ENCODE measurements at places on chromosomes 12 and 14.

GRCh38 chr14:93655078-93655750 lies 133.1 kb downstream of the PRIMA1 start:
- no peak for DNase-seq

GRCh38 chr14:41297576-41298327 lies 308.9 kb upstream of the LRFN5 start:
- DNase-seq = no peak

GRCh38 chr12:2084553-2085296 lies 31.9 kb downstream of the CACNA1C start:
- DNase-seq = no peak

GRCh38 chr12:98574110-98574509 lies 19.4 kb upstream of the SLC25A3 start:
- DNase-seq = no peak

DNA sequence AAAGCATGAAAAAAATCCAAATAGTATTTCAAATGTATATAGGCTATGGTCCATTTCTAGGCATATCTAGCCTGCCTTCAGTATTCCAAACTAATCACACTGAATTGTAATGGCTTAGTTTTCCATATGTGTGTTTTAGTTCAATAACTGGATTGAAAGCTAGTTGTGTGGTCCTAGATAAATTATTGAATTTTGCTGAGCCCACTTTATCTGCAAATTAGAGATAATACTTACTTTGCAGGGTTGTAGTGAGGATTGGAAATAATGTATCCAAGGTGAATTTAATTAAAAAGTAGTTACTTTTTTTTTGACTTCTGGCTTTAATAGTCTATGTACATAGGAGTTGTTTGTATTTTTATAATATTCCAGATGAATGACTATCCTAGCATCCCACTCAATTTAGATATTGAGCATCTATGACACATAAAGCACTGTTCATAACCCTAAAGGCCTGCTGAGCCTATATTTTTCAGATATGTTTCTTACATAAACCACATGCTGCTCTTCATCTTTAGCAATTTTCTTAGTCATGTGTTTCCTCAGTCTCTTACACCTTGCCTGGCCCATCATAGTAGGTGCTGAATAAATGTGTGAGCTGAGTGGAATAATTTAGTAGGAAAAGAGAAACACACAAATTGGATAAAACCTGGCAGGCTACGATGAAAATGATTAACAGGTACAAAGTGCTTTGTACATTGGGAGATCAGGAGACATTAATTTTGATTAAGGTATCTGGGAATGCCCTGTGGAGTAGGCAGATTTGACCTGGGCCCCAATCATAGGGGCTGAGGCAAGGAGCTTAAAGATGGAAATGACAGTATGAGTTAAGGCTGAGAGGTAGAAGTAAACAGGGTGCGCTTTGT lies 1.1 kb upstream of the ATP23 start:
- no peak for DNase-seq

GRCh38 chr14:29905543-29905942 lies 22.1 kb downstream of the PRKD1 start:
- no peak for DNase-seq

DNA sequence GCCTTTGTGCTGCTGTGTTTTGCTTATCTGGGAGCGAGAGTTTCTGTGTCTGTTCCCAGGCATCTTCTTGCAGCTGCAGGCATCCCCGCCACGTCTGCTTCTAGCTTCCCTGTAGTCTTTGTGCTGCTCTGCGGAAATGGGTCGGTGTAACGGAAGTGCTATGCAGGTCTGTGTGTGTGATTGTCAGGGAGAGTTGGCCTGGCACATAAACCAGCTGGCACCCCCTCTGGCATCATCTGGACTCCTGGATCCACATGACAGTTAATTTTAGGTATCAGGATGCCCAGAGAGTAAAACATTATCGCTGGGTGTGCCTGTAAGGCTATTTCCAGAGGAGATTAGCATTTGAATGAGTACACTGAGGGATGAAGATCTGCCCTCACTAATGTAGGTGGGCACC lies 9.4 kb upstream of the OASL start:
- DNase-seq = no peak

DNA sequence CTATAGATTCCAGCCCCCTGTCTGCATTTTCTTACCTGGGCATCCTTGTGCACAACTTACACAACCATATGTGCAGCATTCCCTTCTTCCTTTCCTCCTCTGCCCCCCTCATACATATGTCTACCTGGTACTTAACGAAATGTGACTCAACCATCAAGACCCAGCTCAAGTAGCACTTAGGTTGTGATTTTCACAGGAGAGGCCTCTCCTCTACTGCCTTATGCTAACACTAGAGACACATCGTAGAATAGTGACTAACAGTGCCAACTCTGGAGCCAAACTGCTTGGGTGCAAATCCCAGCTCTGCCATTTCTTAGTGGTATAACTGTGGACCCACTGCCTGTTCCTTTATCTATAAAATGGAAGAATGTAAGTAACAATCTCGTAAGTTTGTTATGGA lies 24.1 kb upstream of the PLEKHA5 start:
- no peak for DNase-seq

DNA sequence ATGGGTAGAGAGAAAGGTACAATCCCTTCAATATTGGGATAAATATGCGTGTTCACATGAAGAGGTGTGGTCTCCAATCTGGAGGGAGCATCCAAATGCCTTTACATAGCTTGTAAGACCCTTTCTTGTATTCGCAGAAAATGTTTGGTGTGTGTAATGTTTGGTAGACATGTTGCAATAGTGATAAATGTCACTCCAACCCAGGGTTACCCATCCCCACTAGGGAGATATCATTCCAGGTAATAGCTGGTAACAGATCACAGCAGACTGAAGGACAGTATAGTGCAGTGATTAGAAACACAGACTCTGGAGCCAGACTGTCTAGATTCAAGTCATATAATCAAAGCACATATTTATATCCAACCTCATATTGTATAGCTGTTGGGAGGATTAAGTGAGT lies 733.6 kb upstream of the TBX3 start:
- no peak for DNase-seq

- no peak for DNase-seq
Measured at GRCh38 chr12:121196902-121197301, 13.0 kb upstream of the P2RX4 start.

DNA sequence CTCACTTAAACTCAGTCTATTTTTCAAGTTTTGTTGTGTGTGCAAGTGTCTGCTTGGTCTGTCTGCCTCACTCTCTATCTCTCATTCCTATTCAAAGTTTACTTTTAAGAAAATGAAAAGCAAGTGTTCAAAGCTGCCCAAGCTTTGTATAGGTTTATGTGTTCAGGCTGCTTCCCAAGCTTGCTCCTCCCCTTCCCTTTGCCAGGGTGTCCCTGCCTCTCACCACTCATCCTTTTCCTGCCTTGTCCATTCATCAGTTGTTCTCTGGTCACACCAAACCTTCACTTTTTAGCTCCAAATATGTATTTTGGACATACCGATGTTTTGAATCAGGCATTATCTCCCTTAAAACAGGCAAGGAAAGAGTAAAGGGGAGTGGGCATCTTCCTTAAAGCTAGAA lies 41.3 kb downstream of the STK38L start:
- DNase-seq = no peak

Measured in naive thymus-derived CD4-positive, alpha-beta T cell (primary cell).